ENCODE measurements at places on chromosomes 5 and 9.

DNA sequence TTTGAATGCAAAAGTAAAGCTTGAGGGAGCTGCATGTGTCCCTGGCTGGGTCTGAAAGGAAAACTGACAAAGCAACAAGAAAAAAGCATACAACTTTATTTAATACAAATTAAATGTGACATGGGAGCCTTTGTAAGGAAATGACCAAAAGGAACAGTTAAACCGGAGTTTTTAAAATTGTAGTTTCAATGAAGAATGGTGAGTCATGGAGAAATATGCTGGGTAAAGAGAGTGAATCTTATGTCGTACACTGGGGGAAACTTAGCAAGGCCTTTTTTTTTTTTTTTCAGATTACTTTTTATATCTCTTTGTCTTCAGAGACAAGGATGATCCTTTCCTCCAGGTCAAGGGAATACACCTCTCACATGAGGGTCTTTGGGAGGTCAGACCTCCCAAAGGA lies 50.1 kb upstream of the FBXL17 start:
- peak; percentile 13 for DNase-seq

- DNase-seq = no peak
Observed at GRCh38 chr9:76454311-76454710, 4.7 kb upstream of the GCNT1 start.

DNA sequence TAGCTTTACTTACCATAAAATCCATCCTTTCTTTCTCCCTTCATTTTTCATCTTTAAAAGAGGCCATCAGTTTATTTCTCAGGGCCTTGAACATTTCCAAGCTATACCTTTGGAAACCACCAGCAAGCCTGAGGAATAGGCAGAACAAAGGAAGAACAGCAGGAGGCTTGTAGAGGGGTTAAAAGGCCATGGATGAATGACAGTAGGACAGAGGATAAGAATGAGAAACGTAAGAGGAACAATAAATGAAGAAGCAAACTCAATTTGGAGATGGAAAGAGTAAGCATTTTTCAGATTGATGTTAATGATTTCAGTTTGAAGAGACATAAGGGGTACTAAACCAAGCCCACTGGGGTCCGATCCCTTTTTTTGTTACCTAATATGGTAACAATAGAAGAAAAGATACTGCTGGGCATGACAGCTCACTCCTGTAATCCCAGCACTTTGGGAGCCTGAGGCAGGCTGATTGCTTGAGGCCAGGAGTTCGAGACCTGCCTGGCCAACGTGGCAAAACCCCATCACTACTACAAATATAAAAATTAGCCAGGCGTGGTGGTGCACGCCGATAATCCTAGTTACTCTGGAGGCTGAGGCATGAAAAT lies 106.6 kb upstream of the NMUR2 start:
- DNase-seq = no peak

- peak; percentile 94 for DNase-seq
Observed at GRCh38 chr5:179623906-179624741, 653 bp upstream of the HNRNPH1 start.

DNA sequence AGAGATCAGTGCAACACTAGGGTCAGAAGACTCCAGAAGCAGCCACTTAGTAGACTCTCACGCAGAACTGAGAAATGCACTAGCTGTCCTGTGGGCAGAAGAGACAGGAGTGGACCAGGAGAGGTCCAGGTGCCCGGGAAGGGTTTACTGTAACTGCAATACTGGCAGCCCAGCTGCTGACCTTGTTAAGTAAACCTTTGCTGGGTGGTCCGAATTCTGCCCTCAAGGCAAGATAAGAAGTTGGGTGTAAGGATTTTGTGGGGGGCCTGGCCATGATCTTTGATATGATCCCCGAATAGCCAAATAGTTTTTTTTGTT lies 91.3 kb downstream of the PDE6A start:
- no peak for DNase-seq

DNA sequence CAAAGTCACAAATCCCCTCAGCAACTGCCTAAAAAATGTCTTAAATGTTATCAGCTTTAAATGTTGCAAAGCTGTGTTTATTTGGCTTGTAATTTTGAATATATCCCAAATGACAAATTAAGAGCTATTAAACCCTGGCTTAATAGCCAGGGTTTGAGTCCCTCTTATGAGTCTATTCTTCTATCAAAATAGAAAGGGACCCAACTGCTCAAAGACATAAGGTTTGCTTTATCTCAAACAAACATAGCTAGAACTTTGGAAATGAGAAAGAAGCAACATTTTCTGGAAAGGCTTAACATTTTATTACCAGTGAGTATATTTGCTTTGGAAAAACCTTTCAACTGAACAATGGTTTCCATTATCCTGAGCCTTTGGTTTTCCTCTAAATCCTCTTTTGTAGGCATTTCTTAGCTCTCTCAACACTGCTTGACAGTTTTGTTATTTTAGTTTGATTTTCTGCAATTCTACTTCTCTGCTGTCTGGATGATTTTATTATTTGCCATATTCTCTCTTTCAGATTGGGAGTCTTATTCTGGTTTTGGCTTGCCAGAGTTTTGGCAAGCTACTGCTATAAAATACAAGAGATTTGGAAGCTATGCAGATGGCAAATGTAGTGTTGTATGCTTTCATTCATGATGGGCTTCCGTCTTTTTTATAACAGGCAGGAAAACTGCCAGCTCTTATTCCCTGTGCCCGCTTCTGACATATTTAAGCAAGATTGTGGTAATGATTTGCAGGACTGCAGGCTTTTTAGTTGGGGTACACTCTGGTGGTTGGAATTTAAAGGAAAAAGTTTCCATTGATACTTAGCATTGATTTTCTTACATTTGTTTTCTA lies 734.9 kb downstream of the DTWD2 start:
- DNase-seq = no peak

DNA sequence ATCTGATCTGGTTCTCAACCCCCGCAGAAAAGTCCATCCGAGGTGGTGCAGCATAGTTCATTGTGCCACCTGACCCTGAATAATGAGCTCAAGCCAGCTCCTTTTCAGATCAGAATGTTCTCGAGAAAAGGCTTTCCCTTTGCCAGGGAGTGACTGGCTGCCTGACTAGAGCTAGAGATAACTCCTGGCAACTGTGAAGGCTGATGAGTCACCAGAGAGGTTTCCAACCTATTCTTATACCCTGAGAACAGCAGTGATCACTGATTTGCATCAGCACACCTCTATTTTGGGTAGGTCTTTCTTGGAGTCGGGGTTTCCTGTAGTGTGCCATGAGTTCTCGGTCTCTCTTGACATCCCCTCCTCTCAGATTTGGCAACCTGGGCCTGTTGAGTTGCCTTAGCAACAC lies 127.9 kb downstream of the PIK3R1 start:
- peak; percentile 87 for DNase-seq

DNA sequence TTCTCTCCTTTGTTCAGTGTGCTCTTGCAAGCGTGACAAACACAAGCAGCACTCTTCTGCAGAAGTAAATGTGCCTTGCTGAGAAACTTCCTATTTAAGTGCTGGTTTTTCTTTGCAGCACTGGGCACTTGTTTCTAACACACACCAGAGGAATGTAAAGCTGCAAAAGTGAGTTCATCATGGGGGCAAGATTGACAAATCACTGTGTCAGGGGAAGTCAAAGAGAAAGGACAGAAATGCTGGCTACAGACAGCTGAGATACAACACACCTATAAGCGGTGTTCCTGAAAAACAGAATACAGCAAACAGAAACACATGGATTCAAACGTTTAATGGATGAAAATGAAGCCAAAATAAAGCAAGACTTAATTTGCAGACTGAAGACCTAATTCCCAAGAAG lies 19.6 kb downstream of the ROR2 start:
- peak; percentile 54 for DNase-seq

DNA sequence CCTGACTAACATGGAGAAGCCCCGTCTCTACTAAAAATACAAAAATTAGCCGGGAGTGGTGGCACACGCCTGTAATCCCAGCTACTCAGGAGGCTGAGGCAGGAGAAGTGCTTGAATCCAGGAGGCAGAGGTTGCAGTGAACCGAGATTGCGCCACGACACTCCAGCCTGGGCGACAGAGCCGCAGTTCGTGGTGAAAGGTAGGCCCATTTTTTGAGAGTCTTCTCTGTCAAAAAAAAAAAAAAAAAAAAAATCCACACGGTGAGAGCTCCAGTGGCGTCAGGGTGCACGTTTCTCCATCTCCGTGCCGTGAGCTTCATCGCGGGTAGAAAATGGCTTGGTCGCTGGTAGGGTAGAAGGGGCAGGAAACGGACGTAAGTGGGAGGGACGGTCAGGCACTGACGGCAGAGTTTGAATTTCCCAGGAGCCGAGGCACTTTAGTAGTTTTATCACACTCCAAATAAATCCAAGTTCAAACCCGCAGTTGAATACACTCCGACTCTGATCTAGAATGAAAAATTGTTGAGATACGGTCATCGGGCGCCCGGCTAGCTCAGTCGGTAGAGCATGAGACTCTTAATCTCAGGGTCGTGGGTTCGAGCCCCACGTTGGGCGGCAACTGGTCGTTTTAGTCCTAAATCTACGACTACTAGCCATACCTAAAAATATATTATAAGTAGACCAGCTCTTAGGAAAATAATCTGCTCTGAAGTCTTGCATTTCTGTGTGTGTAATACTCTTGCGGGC lies 2.4 kb upstream of the TRIM7 start:
- peak; percentile 92 for DNase-seq

DNA sequence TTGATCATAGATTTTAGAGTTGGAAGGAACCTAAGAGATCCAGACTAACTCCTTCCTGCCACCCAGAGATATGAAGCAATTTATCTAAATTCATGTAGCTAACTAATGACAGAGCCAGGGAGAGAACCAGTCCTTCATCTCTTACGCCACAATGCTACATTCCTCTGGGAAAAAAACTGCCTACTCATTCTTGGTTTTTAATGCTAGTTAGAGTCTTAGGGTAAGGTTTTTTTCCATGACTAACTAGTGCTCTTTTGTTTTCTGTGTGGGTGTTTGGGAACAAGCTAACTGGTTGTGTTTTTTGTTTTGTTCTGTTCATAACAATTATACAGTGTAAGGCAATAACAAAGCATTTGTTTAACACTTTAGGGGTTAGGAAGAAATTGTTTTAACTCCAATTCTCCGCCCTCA lies 52.4 kb downstream of the SLC44A1 start:
- DNase-seq = peak; percentile 96

GRCh38 chr5:14482085-14482484 lies 99.5 kb upstream of the OTULINL start:
- no peak for DNase-seq

- DNase-seq = no peak
Observed at GRCh38 chr5:149750596-149750995, 20.5 kb downstream of the PPARGC1B start.

GRCh38 chr9:34096751-34097150 lies 29.7 kb downstream of the DCAF12 start:
- no peak for DNase-seq

- peak; percentile 24 for DNase-seq
Observed at GRCh38 chr9:123540457-123540856, 184.5 kb downstream of the CRB2 start.

- no peak for DNase-seq
Observed at GRCh38 chr9:38289236-38289865, 103.2 kb upstream of the ALDH1B1 start.

GRCh38 chr5:14373685-14374084 lies 207.9 kb upstream of the OTULINL start:
- DNase-seq = no peak

DNA sequence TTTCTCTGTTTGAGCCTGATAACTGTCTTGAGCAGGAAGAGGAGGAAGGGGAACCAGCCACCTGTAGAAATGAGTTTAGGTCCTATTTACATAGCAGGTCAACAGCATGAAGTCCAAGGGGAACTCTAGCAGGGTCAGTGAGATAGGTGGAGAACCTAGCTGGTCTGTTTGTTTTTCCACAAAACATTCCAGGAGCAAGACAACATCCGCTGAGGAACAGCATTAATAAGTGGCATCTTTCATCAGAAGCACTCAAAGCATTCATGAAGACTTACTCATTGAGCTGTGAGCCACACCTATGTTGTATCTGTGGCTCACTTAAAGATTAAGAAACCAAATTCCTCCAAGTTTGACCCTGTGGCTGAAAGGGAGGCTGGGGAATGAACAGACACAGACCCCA lies 115.9 kb downstream of the ACTBL2 start:
- peak; percentile 39 for DNase-seq

DNA sequence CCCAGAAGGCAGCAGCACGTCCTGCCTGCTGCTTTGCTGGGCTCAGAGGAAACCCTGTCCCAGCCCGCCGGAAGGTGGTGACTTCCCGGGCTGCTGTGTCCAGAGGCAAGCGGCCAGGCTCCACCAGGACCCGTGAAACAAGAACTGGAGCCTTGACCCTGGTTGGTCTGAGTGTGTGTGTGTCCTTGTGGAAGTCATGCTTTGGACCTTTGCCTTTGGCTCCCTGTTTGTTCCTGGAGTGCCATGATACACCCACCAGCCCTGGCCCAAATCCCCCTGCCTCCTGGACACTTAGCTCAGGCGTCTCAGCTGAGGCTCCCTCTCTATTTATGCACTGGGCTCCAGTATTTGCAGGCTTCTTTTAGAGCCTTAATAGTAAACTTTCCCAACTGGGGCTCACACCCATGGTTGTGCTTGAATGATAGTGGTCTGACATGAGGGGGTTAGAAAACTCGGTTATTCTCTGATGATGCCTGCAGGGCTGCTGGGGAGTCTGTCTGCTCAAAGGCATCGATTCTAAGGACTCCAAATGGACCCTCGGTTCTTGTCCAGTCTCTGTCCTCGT lies 72.2 kb downstream of the C9orf50 start:
- DNase-seq = no peak

GRCh38 chr5:89327608-89328007 lies 444.6 kb upstream of the MEF2C start:
- peak; percentile 73 for DNase-seq

GRCh38 chr5:115460472-115460871 lies 84.1 kb downstream of the FEM1C start:
- peak; percentile 63 for DNase-seq

DNA sequence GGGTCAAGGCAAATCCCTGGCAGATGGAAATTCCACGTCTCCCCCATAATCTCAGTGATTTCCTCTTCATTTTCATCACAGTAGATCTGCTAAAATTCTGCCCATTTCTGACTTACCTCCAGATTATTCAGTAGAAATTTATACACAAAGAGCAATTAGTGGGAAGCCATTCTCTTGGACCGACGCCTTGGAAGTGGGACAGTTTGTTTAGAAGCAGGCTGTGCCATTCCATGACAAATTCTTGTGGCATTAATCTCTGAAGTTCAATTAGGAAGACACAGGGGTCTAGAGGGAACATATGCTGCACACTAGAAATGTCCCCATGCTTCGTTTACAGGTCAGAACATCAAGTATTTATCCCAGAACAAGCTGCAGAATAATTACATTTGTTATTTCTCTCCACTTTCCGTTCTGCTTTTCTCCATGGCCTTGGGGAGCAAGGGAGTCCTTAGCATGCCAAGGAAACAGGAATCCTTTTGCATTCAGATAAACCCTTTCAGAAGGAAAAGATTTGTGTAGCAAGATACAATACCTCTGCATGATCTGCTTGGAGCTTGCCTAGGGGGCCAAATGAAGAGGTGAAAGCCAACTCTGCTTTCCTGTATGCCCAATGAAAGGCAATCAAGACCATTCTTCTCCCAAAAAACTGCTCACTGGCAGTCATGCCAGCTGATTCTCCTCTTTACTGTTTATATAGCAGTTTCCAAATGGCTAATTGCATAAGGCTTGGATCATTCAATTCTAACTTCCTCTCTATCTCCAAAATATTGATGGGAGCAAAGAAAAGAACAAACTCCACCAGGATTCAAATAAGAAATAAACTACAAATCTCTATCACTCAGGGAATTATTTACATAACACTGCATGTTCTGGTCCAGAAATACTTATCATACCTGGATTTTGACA lies 2.5 kb upstream of the PRKACG start:
- DNase-seq = no peak

GRCh38 chr5:95102080-95102479 lies 182.8 kb downstream of the MCTP1 start:
- no peak for DNase-seq
